ENCODE measurements at places on chromosomes 7 and 10.

DNA sequence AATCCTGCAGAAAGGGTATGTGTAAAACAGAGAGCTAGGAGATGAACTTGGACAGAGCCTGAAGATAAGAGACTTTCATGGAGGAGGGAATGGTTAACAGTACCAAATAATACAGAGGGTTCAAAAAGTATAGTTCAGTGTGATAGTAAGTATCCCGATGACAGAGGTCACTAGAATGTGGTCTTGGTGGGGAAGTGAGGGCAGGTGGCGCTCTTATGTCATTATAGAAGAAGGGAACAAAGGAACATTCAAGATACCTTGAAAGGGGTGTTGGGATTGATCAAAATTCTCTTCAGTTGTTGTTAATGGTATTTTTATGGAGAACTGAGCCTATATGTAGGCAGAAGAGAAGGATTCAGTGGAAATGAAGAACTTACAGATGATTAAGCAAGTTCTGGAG, 312.5 kb downstream of the SUGCT start:
- DNase-seq, result no peak

- peak; percentile 52 for DNase-seq
These were observed 78.8 kb downstream of the INPP5A start for GRCh38 chr10:132616170-132616995.

DNA sequence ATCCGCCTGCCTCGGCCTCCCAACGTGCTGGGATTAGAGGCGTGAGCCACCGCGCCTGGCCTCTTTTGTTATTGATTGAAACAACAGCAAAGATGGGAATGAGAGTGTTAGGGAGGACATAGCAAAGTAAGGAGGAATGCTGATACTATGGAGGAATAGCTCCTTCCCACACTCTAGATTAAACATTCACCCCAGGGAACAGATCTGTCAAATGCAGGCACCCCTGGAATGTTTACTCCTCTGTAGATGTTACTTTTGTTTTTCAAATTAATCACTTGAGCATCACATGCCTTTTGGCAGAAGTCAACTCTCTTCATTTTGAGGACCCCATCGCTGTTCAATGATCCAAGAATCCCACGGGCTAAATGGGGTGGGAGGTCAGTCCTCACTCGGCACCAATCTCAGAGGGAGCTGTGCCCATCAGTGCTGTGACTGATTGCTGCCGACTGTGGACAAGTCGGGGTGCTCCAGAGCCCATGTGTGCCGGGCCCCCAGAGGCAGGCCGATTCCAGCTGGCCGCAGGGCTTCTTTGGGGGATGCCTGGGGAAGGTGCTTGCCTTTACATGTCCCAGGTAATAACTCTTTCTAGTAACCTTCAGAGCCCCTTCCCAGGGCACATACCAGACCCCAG, 10.2 kb upstream of the COBL start:
- DNase-seq, result no peak

DNA sequence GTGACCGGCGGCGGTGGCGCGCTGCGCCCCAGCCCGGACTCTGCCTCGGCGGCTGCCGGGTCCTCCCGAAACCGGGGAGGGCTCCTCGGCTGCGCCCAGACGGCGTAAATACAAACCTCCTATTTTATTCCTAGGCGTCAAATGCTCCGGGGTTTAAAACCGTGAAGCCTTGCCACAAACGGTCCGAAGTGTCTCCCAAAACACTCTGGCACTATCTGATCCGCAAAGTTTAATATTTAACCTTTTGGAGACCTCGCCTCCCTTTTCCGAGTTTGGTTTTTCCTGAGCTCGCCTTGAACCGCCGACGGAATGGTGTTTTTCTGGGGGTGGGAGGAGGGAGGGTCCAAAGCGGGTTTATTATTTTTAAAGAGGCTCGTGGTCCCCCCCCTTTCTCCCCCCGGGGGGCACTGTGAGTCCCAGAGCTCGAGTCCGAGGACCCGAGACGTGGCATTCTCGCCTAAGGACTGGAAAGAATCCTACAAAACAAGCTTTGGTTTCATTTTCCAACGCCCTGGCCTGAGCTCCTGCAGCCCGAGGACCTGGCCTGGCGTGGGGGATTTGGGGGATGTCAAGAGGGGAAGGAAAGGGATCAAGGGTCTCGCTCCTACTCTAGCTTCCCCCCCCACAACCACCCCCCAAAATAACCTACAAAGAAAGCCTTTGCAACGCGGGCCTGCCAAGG, 1.8 kb downstream of the TNRC18 start:
- DNase-seq, result no peak

GRCh38 chr10:133225707-133226191, 4.3 kb upstream of the UTF1 start:
- DNase-seq, result no peak

- DNase-seq, result no peak
These were observed 31.9 kb downstream of the UNCX start for GRCh38 chr7:1264345-1265280.

DNA sequence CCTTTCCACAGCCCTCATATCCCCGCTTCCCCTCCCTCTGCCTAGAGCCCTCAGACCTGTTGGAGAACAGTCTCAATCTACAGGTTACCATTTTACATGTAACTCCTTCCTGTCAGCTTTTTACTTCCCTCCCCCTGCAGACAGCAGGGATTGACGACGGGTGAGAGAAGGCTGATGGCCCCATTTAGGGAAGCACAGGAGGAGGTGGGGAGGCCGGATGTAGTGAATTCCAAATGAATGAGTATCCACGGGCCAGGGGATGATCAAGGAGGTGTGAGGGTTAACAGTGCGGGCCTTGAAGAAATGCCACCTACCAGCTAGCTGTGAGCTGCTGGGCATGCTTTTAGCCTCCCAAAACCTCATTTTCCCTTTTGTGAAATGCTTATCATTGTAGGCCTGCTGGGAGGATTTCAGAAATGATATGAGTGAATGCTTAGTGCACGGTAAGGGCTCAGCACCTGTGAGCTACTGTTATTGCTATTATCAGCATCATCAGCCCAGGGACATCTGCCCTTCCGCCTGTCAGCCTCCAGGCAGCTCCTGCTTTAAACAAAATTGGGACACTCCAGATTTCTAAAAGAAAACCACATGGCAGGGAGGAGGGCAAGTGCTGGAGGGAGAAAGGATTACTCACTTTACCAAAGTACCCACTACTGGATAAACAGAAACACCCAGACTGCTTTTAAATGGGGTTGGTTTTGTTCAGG, 6.5 kb upstream of the NANOS1 start:
- DNase-seq, result no peak

GRCh38 chr10:111430070-111430469, 353.2 kb downstream of the ADRA2A start:
- no peak for DNase-seq

- no peak for DNase-seq
These were observed 265.9 kb downstream of the ZEB1 start for GRCh38 chr10:31584876-31585275.

DNA sequence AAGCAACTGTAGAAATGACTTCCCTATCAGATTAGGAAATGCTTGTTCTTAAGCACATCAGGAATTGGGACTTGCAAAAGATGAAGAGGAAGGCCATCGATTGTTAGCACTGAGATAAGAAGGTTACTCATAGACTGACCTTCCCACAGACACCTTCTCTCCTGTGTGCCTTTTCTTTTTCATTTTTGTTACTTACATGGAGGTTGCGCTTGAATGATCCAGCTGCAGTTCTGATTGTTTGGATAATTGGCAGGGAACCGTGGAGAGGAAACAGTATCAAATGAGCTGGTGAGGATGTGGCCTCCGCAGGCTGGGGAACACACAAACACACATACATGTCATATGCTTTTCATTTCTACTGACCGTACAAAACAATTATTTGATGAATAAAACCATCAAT, 134.9 kb upstream of the RSU1 start:
- no peak for DNase-seq

DNA sequence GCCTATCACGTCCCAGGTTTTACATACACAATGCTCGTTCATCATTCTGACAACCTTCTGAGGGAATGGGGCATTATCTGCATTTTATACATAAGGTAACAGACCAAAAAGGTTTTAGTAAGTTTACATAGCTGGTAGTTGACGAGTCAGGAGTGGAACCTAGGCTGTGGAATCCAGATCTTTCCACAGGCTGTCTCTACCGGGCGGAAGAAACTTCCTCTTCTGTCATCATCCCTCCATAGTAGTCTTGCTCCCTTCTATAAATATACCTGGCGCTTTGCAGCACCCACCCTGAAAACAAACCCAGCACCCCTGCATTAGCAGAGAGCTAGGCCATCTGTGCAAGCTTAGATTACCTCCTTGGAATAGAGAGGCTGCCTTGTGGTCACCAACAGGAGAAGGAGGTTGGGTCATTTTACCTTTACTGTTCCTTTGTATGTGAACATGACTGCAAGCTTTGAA, 1.3 kb downstream of the TSPAN13 start:
- no peak for DNase-seq

DNA sequence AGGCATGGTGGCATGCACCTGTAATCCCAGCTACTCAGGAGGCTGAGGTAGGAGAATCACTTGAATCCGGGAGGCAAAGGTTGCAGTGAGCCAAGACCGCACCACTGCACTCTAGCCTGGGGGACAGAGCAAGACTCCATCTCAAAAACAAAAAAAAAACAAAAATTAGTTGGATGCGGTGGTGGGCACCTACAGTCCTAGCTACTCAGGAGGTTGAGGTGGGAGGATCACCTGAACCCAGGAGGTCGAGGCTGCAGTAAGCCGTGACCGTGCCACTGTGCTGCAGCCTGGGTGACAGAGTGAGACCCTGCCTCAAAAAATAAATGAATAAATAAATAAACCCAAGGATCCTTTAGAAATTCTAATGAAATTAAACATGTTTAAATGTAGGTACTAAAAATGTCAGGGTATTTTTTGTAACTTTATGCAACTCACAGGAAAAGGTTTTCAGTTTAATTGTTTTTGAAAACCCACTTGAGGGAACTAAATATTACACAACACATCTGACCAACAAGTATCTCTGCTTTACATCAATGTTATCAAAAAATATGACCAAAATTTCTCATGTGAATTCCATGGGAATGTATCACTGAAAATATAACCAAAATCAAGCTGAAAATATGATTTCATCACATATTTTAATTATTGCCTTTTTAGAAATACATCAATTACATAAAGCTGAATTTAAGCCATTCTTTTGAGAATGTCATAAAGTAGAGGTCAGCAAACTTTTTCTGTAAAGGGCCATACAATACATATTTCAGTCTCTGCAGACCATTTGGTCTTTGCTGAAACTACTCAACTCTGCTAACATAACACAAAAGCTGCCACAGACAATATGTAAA, 23.9 kb downstream of the UPF2 start:
- DNase-seq, result no peak

DNA sequence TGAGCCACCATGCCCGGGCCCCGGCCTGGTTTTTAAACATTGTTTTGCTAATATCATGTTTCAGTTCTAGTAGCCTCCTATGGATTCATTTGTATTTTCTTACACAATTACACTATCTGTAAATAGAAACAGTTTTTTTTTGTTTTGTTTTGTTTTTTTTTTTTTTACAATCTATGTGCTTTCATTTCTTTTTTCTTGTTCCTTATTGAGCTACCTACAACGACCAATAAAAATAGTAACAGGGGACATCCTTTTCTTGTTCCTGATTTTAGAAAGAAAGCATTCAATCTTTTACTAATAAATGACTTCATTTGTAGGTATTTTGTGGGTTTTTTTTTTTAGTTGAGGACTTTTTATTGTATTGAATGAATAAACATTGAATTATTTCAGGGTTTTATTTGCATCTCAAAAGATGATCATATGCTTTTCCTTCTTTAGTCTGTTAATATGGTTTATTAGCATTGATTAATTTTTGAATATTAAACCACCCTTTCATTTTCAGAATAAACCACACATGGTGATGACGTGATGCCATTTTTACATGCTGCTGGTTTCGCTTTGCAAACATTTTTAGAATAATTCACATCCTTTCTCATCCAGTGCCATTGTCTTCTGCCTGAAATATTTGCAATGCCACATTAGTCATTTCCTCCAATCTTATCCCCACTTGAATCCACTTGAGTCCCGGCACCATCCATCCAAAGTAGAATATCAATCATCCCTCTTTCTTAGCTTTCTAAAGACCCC, 18.1 kb upstream of the AKR1E2 start:
- no peak for DNase-seq

DNA sequence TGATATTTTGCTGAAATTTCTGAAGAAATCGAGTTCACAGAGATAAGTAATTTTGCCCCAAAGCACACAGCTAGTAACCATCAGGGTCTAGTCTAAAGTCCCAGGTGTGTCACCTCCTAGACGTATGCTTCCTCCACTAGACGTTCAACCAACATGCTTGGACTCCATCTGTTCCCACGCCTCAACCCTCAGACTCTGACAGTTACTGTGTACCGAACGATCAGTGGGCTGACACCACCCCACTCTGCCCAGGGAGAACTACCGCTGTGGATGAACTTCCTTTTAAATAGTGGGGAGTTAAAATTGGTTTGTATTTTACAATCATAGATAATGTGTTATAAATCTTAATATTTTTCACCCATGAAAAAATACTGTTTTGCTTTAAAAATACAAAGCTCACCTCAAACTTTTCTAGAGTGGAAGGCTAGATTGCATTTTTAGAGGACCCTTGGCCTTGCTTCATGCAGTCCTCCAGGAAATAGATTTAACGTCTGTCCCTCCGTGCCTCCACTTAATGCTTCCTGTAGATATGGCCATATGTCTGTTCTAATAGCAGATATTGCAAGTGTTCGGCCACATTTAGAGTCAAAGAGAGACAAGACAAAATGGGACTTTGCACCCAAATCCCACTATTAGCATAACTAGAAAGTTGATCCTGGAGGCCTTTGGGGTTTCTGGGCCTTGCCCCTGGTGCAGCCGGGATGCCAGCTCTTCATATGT, 91.4 kb upstream of the ZPBP start:
- DNase-seq, result no peak

DNA sequence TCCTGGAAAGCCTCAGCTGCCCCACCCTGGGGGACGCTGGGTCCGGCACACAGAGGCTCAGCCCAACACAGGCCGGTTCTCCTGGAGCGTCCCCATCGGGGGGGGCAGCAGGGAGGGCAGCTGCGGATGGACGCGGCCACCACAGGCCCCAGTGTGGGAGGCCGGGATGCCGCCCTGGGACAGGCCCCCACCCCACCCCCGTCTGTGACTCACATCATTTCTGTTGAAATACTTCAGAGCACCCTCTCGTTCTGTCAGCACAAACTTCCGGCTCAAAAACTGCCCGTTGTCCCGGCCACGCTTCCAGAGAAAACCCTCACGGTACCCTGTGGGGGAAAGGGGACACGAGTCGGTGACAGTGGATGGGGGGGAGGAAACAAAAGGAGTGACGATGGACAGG, 28.5 kb downstream of the GET4 start:
- DNase-seq, result no peak

- DNase-seq, result no peak
These were observed 11.6 kb downstream of the LBX1 start for GRCh38 chr10:101217450-101218281.

All from activated T-helper 1 cell treated with anti-CD3 and anti-CD28 coated beads, Interleukin-12 subunit alpha, Interleukin-12 subunit beta, Interleukin-2, Interleukin-4 antibody, amounts not matched to agents 30 ng/mL and 10 ng/mL and 1 ng/mL, durations not matched to agents 14 hours and 24 hours and 36 hours (primary cell).